HFF-Myc (cell line): ENCODE measurements at places on chromosomes 3 and 15.
A peak's percentile ranks its signal among the peaks of the same experiment; 100 is the strongest.

GRCh38 chr15:47717036-47717612, at the start of gene SEMA6D:
SEMA6D (plus strand) TSS chr15:47717505; CDS start chr15:47759799, 42,294 bp downstream.
- peak; percentile 36 for DNase-seq

- DNase-seq: no peak
These were observed 37.9 kb upstream of the SLCO2A1 start for GRCh38 chr3:134067531-134068161.

- DNase-seq: no peak
These were observed 96.9 kb downstream of the VPS8 start for GRCh38 chr3:184908859-184909258.

DNA sequence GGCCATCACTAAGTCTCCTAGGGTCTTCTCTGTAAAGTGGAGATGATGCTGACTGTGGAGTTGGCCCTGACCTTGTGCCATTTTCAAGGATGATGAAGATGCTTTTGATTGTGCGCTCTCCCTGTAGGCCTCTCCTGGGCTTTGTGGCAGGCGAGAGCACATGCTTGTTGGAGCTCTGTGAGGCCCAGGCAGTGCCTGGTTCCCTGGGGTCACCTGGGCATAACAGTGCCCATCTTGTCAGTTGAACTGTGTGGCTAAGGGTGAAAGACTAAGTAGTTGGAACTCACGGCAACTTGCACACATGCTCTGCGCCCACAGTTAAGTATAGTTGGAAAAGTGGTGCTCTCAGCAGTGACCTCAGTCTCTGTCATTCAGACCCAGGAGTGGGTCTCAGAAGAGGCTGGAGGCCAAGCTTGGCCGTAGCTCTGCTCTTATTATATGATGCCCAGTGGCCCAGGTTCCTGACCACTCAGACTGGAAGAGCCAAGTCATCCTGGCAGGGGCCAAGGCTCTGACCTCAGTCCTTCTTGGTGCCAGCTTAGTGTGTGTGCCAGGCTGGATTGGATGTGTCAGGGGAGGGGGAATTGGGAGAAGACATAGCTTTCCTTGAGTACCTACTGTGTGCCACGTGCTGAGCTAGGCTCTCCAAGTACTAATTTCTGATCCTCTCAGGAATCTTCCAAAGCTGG, 154.6 kb downstream of the EEFSEC start:
- DNase-seq: no peak

DNA sequence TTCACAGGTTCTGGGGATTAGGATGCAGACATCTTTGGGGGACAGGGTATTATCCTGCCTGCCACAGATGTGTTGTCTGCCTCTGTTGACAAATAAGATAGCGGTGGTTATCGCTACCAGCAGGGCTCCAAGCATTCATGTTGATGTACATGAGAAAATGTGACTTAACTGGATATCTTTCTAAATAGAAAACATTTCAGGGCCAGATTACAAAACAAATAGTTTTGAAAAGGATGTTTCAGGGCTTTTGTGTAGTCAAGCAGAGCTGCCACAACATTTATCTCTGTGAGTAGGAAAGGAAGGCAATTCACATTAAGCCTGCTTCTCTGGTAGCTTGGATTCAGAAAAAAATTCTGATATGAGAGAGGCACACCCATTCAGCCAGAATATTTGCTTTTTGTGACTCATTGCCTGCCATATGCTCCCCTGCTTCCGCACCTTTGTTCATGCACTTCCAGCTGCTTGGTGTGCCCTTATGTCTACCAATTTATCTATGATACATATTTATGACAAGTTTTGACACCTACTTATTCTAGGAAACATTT, 22.8 kb downstream of the PLS1 start:
- no peak for DNase-seq

- DNase-seq: no peak
These were observed 22.1 kb downstream of the PRICKLE2 start for GRCh38 chr3:64203216-64203615.

GRCh38 chr15:81312790-81313543, 11.0 kb downstream of the STARD5 start:
- DNase-seq: peak; percentile 89

DNA sequence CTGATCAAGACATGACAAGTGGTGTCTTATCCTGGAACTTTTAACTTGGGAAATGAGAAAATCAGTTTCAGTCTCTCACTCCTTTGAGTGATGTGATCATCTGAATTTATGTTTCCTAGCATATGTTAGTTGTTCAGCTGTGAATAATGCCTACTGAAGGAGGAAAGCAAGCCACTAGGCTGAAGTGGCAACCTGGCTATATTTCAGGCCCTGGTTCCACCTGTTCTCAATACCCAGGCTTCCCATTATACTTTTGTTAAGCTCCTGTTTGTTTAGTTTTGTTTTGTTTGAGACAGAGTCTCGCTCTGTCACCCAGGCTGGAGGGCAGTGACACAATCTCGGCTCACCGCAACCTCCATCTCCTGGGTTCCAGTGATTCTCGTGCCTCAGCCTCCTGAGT, 243.8 kb downstream of the ALCAM start:
- no peak for DNase-seq

DNA sequence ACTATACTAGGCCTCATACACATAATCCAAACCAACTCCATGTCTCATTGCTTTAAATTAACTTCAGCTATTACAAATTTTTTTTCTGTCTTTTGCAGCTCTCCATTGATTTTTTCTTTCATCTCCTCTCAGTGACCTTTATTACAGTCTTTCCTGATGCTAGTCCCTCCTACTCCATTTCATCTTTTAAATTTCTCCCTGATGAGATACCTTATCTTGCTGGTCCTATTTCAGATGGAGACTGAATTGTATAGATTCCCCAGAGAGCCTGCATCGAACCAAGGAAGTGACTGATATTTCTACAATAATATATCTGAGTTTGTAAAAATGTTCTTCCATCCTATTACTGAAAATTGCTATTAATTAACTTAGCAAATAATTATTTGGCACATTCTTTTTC, 45.7 kb upstream of the NEO1 start:
- no peak for DNase-seq

- DNase-seq: no peak
These were observed 26.8 kb upstream of the TRH start for GRCh38 chr3:129947538-129948240.

DNA sequence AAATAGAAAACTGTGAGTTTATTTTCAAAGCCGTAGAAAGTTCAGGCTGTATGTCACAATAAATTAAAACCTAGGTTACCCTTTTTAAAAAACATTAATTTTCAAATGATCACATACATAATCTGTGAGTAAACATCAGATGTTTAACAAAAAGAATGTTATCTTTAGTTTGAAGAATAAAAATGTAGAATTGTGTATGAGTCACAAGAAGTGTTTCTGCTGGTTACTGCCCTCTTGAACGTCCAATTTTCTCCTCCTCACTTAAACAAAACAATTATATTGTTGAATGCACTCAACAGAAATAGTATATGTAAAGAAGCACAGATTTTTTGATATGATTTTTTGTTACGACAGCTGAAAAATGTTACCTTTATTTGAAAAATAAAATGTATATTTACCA, 855.1 kb downstream of the ROBO1 start:
- DNase-seq: no peak

GRCh38 chr3:71723452-71724170, 1.6 kb downstream of the EIF4E3 start:
- DNase-seq: no peak
